ENCODE measurements at places on chromosomes 12 and 14.

- no peak for DNase-seq
Observed at GRCh38 chr14:65333943-65334687, 78.4 kb upstream of the FUT8 start.

- no peak for DNase-seq
Observed at GRCh38 chr14:95619785-95620417, 66.3 kb upstream of the TCL1B start.

DNA sequence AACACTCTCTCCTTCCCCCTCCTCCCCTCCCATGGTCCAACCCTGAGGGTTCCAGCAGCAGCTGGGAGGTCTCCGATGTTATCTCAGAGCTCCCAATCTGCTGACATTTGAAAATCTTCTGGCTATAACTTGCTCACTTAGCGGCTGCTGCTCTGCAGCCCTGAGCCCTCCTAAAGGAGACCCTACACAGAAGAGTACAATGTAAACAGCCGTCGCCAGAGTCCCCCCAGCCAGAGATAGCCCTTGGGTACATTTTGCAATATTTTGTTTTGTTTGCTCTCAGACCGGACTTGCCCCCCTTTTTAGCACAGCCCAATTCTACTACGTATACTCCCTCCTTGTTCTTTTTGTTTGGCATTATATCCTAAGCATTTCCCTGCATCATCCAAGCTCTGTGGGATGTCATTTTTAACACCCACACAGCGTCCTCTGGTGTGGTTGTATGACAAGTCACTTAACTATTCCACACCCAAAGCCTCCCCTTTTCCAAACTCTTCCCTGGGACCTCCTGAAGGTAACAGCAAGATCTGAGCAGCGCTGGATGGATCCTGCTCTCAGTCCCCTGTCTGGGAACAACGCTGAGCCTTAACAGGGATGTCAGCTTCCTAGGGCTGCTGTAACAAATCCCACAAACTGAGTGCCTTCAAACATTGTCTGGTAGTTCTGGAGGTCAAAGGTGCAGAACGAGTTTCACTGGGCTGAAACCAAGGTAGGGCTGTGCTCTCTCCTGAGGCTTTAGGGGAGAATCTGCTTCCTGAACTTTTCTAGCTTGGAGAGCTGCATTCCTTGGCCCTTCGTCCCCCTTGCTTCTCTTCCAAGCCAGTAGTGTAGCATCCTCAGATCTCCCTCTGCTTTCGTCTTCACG is 25.3 kb upstream of the TCL1B start:
- DNase-seq, result no peak

DNA sequence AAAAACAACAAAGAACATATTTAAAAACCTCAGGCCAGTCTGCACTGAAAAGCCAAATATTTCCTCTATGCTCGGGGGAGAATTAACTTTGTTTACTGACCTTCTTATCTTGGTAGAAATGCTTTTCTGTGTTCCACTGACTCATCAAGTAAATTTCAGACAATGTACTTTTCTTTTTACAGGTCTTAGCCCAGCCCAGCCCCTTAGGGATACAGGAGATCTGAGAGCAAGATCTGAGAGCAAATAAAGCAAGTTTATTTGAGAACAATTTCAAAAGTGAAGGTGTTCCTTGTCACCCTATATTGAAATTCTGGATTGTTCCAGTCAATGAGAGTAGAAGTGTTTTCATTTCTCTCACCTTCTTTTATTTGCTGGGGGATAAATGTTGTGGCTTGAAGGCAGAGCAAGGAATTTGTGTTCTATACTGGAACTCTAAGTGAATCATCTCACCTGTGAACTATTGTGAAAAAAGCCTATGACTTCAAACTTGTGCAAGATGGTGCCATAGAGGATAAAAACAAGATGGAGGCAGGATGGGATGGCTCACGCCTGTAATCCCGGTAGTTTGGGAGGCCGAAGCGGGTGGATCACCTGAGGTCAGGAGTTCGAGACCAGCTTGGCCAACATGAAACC is 7.9 kb upstream of the GPRC5A start:
- DNase-seq, result no peak

Data from posterior cingulate gyrus (tissue), 11 donors.